Urothelium cell line (cell line): ENCODE measurements at places on chromosomes 2 and 18.
A peak's percentile ranks its signal among the peaks of the same experiment; 100 is the strongest.

GRCh38 chr18:59861009-59861408 is 38.8 kb upstream of the PMAIP1 start:
- no peak for DNase-seq

DNA sequence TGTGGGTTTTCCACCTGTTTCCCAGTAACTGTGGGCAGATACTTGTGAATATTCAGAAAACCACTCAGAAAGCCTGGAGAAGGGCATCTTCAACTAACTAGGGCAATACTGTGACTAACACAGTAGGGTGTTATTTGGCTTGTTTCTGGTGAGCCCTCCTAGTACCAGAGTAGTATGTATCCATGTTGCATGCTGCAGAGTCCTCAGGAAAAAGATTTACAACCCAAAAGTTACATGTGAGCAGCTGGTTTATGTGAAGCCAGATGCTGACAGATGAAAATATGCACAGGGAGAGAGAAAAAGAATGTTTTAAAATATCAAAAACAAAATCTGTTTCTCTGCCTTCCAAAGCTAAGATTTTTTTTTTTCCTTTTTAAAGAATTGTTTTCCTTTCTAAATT is 333.2 kb upstream of the UBE2E3 start:
- no peak for DNase-seq

DNA sequence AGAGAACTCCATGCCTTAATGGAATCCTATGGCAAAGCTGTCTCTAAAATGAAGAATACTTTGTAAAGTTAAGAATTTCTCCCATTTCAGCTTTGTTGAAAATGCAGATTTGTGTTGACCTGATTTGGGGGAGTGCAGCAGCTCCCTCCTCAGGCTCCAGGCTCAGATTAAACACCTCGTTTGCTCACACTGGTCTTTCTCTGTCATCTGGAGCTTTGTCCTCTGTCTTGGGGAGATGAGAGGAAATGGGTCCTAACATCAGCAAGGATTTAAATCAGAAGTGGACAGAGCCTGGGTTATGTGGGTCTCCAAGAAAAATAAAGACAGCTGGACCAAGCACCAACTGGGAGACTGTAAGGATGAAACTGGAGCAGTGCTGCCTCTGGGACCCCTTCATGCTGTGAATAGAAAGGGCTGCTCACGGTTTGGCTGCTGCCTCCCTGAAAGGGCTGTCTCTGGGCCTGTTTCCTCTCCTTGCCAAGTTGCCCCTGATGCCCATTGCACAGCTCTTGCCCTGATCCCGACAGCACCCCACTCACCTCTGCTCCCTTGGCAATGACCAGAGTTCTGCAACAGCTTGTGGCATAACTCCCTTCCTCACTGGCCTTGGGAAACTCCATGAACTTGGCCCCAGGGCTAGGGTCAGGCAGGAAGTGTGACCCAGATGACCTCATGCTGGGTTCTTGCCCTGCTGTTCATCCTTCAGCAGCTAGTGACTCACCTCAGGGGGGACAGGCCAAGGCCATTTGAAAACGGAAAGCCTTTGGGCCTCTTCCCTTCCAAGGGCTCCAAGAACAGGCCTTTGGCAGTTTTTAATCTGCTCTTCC is 197.2 kb downstream of the CYP26B1 start:
- DNase-seq = no peak

GRCh38 chr2:23523373-23524260 is 138.6 kb downstream of the KLHL29 start:
- no peak for DNase-seq

DNA sequence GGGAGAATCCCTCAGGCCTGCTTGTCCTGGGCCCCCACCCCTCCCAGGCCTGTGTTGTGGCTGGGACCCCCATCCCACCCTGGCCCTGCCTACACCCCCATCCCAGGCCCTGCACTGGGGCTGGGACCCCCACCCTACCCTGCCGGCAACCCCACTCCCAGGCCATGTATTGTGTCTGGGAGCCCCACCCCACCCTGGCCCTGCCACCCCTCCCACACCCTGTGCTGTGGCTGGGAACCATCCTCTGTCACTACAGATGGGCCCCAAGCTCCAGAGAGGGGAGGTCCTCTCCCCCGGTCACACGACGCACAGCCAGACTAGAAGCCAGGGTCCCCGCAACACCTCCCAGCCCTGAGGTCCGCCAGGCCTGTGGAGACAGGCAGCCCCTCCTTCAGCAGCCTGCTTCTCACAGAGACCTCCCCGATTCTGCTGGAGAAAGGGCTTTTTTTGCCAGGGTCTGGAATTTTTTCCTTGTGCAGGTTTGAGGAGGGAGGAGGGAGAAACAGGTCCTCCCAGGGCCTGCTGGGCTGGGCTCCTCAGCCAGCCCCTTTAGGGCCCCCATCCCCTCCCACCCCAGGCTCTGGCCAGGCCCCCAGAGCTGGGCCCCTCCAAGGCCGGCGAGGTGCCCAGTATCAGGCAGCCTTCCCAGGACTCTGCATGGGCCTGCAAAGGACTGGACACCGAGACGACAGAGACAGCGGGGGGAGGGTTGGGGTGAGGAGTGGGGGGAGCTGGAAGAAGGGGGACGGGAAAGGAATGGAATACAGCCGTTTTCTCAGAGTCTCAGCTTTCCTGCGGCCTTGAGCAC is 28.0 kb downstream of the KIF1A start:
- DNase-seq = no peak

- no peak for DNase-seq
Observed at GRCh38 chr2:174044556-174044955, 79.4 kb upstream of the SP3 start.

DNA sequence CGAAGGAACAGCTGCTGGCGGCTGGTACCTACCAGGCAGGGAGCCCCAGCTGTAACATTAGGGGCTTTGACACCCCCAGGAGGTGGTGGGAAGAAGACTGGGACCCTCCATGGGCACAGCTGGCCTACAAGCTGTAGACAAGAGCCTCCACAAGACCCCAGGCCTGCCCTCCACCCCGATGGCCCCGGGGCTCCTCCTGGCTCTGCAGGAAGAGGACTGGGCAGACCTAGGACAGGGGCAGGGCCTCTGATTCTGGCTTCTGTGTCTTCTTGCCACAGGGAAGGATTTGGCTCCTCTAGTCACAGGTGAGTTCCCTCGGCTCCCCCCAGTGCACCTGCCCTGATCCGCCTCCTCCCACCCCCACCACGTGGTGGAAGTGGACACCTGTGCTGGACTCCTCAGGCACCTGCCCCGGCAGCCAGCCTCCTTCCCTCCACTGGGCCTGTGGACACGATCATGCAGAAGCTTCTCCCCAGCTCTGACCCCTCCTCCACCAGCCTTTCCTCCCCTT is 53.4 kb upstream of the ODC1 start:
- no peak for DNase-seq

DNA sequence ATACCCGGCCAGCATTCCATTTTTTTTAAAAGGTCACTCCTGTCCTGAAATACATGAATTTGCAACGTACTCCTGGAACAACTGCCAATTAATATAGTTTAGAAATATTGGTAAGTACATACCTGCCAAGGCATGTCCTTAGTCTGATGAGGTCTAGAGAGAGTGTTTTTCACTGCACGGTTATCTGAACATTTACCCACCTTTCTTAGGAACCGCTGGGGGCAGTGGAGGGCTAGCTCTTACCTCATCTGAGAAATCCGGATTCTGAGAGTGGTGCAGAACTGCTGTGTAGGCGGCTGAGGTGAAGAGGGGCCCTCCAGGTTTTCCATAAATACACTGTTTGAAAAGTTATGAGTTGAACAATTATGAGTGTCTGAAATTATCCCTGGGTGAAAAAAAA is 133.1 kb upstream of the CCDC195 start:
- DNase-seq = peak; percentile 7

- DNase-seq = no peak
Observed at GRCh38 chr2:154193246-154193645, 321.5 kb downstream of the GALNT13 start.

GRCh38 chr2:184624311-184624710 is 26.0 kb downstream of the ZNF804A start:
- no peak for DNase-seq
